ENCODE measurements at places on chromosomes 11 and 22.
A peak's percentile ranks its signal among the peaks of the same experiment; 100 is the strongest.

- DNase-seq: no peak
Measured at GRCh38 chr11:75380716-75381420, 18.4 kb upstream of the RPS3 start.

- DNase-seq: no peak
Measured at GRCh38 chr11:117794772-117795629, 2.0 kb downstream of the DSCAML1 start.

GRCh38 chr22:48941033-48941902 lies 886.4 kb downstream of the BRD1 start:
- DNase-seq: no peak

DNA sequence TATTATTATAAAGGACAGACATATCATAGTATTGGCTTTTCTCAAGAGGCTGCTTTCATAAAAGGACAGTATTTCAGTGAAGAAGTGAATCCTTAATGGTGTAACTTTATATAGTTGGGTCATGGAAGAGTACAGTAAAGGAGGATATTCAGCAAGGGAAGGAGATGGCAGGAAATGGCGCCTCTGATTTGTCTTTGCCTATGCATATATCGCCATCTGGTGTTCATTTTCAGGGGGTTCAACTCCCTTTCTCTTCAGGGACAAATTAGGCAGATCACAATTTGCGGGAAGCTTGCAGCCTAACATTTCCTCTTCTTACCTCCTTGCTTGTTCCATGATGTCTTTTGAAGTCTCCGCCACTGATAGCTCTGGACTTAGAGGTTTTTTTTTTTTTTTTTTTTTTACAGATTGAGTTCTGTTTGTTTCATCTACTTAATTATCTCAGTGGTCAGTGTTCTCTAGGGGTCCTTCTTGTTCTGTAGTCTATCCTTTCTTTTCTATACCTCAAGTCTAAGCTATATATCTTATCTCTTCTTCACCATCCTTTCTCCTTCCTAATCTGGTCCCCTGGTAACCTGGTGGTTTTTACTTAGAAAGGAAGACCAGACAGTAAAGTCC lies 21.8 kb upstream of the RRM1 start:
- no peak for DNase-seq

DNA sequence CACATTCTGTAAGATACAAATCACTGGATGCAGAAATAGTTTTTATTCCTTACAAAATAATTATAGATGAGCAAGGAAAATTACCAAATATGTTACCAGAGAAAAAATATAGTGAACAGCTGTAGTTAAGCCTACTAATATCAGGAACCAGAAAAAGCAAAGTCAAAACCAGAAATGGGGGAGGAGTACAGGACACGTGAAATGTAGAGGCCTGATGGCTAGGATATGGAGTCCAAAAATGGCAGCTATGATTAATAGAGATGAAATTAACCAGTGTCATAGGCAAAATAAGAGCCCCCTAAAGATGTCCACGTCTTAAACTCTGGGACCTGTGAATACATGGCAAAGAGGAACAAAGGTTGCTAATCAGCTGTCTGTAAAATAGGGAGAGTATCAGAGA lies 34.1 kb downstream of the MRE11 start:
- no peak for DNase-seq

DNA sequence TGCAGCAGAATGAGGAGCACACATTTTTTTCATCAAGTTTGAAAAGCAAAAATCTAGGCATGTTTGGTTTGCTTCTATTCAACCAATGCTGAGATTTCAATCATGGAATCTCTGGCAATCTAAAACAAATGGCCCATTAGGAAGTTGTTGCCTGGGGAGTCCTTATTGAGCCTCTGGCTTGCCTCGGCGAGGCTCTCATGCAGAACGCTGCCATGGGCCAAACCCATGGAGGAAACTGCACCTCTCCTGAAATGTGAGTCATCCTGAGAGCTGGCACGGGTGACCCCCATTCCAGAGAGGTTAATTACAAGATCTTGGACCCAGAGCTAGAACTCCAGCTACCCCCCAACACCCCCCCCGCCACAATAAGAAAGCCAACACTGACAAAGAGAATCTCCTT lies 80.7 kb downstream of the MN1 start:
- no peak for DNase-seq

DNA sequence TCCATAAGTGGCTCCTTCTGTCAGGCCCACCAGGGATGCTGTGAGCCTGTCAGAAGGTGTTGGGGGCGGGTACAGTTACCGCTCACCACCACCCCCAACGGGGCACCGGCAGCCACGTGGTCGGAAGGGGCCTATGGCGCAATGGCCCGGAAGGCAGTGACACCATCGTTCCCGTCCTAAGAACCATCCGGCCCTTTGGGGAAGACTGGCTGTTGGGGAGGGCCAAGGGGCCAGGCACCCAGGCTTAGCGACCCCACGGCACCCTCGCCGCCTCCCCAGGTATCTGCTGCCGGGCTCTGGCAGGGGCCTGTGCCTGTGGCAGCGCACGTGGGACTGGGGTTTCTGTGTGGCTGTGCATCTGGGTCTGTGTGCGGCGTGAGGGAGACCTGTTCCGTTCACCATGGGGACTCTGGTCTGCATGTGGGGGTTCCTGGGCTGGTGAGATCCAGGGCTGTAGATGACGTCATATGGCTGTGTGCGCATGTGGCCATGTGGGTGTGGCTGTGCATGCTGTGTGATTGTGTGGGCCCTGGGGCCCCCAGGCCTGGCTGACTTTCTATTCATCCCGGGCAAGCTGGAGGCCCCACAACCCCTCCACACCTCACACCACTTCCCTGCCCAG lies 717 bp downstream of the OSM start:
- DNase-seq: peak; percentile 72

Data from stimulated activated CD8-positive, alpha-beta memory T cell treated with anti-CD3 and anti-CD28 coated beads, Interleukin-7, amount 100 ng/mL, for 1 hour (primary cell).